ENCODE measurements at places on chromosomes 3 and 15. TPM values are rescaled to one million over a fixed set of nuclear protein-coding genes. Genes with fewer than 3 reads are reported as not detected.

GRCh38 chr3:191005790-191006189 is 143.3 kb upstream of the GMNC start:
- no peak for DNase-seq

GRCh38 chr15:25611603-25612002 is 172.8 kb upstream of the UBE3A start:
- DNase-seq, result no peak

- DNase-seq, result no peak
Measured at GRCh38 chr3:57967590-57967989, 40.6 kb upstream of the FLNB start.

FBN1 gene
- polyA plus RNA-seq, result 85.4 TPM

DNA sequence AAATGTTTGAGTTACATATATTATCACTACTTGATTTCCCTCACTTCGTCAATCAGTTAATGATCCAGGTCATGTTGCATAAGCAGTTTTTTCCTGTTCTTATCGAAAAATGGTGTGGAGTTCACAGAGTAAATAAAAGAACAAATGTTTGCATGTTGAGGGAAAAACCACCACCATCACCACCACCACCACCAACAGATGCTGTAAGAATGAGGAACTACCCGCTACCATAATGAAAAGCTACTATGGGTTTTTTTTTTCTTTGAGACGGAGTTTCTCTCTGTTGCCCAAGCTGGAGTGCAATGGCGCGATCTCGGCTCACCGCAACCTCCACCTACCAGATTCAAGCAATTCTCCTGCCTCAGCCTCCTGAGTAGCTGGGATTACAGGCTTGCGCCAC is 27.6 kb downstream of the RUBCN start:
- no peak for DNase-seq

DNA sequence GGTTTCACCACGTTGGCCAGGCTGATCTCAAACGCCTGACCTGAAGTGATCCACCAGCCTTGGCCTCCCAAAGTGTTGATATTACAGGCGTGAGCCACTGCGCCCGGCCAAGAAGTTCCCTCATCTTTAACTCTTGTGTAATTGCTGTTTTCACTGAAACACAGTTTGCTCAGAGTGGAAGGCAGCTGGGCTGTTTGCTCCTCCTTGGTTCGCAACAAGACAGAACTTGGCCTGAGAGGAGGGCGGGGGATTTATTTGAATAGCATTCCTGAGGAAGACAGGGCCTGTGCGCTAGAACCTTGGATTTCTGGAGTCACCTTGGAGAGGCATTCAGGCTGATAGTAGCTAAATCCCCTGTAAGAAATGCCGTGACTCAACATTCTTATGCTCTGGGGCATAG is 226.7 kb upstream of the MCTP2 start:
- no peak for DNase-seq

LRRC2 gene
- polyA plus RNA-seq, result 0.47 TPM

DNA sequence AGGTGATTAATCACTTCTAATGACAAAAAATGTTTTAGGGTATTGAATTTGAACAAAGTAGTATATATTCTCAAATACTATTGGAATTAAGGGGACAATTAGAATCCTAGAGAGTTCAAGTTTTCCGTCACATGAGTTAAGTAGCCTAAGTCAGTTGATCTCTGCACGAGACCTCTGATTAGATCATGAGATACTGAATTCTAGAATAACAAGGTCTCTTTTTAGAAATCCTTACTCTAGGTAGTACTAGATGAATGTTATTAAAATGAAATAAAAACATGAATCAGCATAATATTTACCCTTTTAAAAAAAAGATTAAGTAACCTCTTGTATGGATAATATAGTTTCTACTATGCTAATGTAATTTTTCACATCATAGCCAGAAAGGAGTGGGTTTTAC is 43.4 kb downstream of the MYO5A start:
- no peak for DNase-seq

- DNase-seq, result no peak
Measured at GRCh38 chr3:36244728-36245127, 135.6 kb upstream of the STAC start.

GRCh38 chr3:74447221-74447620 is 167.2 kb downstream of the CNTN3 start:
- DNase-seq, result no peak

DNA sequence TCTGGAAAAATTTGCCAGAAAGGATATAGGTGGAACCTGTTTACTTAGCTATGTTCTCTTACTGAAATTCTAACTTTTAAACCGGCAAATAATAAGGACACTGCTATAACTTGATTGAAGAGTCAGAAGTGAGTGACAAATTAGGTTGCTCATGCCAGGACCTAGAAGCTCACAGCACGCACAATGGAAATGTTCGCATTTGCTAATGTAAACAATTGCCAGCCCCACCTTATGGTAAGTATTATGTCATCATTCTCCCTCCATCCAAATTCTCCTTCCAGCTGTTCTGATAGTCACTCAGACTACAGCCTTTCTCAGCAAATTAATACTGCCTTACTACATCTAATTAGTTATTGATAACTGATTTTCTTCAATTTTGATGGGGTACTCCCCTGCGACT is 4.8 kb upstream of the STXBP5L start:
- DNase-seq, result no peak

DNA sequence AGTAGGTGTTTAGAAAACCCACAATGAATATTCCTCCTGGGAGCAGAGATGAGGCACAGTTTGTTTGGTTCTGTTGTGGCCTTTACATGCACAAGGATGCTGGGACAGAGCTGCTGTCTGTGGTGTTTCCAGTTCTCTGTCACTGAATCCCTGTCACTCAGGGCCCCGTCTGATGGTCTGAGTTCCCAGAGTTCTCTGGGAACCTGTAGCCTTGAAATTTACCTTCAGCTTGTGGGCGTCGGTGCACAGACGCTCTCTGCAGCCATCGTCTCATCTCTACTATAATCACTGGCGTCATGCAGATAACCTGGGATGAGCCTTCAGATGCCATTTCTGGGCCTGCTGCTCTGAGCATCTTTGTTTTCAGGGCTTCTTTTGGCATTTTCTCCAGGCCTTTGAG is 81.9 kb downstream of the LRRK1 start:
- DNase-seq, result no peak

RAB27A gene
- 36.8 TPM for polyA plus RNA-seq

DNA sequence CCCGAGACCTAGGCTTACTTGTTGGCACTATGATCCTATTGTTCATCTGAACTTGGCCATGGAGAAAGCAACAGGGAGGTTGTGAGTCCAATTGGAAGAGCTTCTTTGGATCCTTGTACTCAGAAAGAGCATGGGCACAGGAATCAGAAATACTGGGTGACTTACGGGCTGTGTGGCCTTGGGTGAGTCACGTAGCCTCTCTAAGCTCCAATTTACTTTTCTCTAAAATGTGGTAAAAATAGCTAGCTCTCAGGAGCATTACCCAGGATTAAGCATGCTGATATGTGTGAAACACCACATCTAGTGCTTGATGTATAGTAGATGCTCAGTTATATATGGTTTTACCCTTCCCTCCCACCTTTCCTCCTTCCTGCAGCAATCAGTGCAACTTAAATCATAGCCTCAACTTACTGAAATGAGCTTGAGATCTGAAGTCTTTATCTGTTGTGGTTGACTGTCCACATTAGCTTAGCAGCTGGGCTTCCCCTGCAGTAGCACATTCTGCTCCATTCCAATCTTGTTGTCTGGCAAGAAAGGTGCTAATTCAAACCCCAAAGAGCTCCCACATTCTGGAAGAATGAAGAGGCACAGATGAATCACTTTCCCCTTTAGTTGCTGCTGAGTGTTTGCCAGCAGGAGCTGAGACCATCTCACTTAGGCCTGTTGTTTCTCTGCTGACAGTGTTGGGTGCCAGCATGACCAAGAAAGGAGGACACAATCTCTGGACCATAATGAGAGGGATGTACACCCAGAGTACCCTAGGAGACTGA is 299.1 kb upstream of the TRIM42 start:
- DNase-seq, result no peak
